ENCODE measurements at places on chromosomes 7 and 10. TPM values are rescaled to one million over a fixed set of nuclear protein-coding genes. Genes with fewer than 3 reads are reported as not detected.

Gene TSPAN12
- 14.0 TPM for total RNA-seq

Gene ARHGEF35
- total RNA-seq = 1.1 TPM

Gene NPFFR1
- total RNA-seq = not detected

Gene CALML5
- not detected for total RNA-seq

Gene PLAC9
- 131 TPM for total RNA-seq

Gene GBX1
- not detected for total RNA-seq

Gene SBDS
- 104 TPM for total RNA-seq

Gene SFTPA1
- not detected for total RNA-seq

GRCh38 chr7:6614953-6615722 lies at the start of gene ZNF853:
Gene ZNF853 (plus strand): TSS chr7:6615610. CDS start chr7:6616175, 565 bp downstream.
- no peak for DNase-seq
- H3K4me1 ChIP-seq = peaks cover 10% of the 10 kb centered on the region
- no peak within 1 kb of the TSS for H3K27ac ChIP-seq

- H3K4me1 ChIP-seq = no peaks in the 10 kb centered on the region
- no peak for DNase-seq
- peaks cover 35% of the 10 kb centered on the region for H3K36me3 ChIP-seq
Measured at GRCh38 chr10:60869652-60870415, 74.2 kb downstream of the RHOBTB1 start.

DNA sequence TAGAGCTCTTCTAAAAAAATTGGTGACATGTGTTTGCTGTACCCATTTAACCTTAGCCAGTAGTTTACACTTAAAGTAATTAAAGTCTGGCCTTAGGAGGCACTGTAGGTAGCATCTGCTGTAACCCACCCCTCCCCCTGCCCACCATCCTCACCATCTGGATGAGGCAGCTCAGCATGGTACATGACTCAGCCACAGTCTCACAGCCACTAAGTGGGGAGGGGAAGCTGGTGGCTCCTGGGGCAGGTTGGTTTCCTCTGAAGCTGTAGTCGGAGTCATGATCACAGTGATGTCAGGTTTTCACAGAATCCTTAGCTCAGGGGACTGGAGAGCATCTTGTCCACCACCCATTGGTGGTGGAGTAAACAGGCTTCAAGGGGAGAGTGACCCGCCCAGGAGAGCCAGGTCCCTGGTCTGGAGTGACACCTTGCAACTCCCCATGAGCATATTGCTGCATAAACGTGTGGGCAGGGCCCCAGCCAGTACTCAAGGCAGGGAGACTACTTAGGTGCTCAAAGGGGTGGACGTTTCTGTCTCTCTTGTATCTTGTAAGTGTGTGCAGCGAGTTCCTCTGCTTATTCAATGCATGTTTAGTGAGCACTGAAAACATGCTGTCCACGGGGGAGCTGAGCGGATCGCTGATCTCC lies 125.9 kb downstream of the GRK5 start:
- H3K27me3 ChIP-seq = no peaks in the 10 kb centered on the region
- no peak overlapping the region for H3K27ac ChIP-seq
- H3K36me3 ChIP-seq = peaks cover 26% of the 10 kb centered on the region
- H3K4me1 ChIP-seq = peaks cover 7% of the 10 kb centered on the region

DNA sequence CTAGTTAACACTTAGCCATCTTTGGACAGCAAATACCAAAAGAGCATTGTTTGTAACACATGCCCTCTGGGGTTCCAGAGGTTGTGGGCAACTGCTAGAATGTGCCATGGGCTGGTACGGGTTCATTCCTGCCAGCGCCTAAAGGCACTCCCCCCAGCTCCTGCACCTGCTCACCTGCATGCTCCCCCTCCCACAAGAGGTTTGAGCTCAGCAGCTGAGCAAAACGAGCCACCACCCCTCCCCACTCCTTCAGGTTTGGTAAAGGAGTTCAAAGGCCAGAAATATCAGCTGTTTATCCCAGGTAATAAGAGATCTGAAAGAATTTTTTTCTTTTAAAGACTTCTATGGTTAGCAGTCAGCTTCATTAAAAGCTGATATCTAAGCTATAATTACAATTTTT lies 53.5 kb downstream of the HTR7 start:
- H3K27me3 ChIP-seq = peaks cover 2% of the 10 kb centered on the region
- no peak overlapping the region for H3K4me3 ChIP-seq
- no peaks in the 10 kb centered on the region for H3K36me3 ChIP-seq
- DNase-seq = no peak

GRCh38 chr7:135704074-135704473 lies 23.9 kb downstream of the SLC13A4 start:
- H3K36me3 ChIP-seq = peaks cover 6% of the 10 kb centered on the region
- no peaks in the 10 kb centered on the region for H3K27me3 ChIP-seq
- no peak overlapping the region for H3K27ac ChIP-seq
- no peak overlapping the region for H3K4me3 ChIP-seq
- no peak for DNase-seq
- peaks cover 3% of the 10 kb centered on the region for H3K4me1 ChIP-seq

GRCh38 chr10:122113161-122113944 lies 124.4 kb downstream of the TACC2 start:
- no peaks in the 10 kb centered on the region for H3K36me3 ChIP-seq
- peaks cover 55% of the 10 kb centered on the region for H3K4me1 ChIP-seq
- DNase-seq = peak; percentile 90
- H3K4me3 ChIP-seq = peak overlapping the region; percentile 83
- H3K27me3 ChIP-seq = no peaks in the 10 kb centered on the region
- peak overlapping the region; percentile 95 for H3K27ac ChIP-seq

- DNase-seq = no peak
- H3K4me1 ChIP-seq = no peaks in the 10 kb centered on the region
- no peak overlapping the region for H3K4me3 ChIP-seq
- no peaks in the 10 kb centered on the region for H3K36me3 ChIP-seq
Measured at GRCh38 chr7:13737563-13737962, 251.9 kb downstream of the ETV1 start.

DNA sequence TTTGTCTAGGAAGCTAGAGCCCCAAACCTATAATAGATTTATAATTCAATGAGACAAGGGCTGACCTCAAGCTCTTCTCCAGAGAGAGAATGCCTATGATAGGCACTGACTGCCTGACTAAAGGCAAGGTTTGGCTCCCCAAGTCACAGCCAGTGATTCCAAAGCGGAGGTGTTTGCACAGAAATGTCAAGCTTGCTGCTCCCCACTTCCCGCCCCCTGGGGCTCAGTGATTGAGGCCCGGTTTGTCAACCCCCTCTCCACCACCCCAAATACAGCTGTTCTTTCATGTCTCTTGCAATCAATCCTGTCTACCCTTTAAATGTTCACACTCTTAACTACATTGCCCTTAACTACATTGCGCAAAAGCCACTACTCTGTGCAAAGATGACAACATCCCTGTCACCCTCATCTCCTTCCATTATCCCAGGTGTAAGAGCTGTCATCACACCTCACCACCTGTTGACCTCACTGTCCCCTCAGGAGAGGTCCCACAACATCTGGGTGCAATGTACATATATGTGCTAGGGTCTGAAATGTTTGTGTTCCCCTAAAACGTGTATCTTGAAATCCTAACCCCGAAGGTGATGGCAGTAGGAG lies 58.0 kb downstream of the NUDCD3 start:
- no peak overlapping the region for H3K4me3 ChIP-seq
- no peak overlapping the region for H3K27ac ChIP-seq
- H3K4me1 ChIP-seq = no peaks in the 10 kb centered on the region
- H3K36me3 ChIP-seq = peaks cover 5% of the 10 kb centered on the region
- no peaks in the 10 kb centered on the region for H3K27me3 ChIP-seq
- DNase-seq = no peak

- no peaks in the 10 kb centered on the region for H3K27me3 ChIP-seq
- H3K4me3 ChIP-seq = no peak overlapping the region
- no peak for DNase-seq
- no peak overlapping the region for H3K27ac ChIP-seq
- H3K36me3 ChIP-seq = peaks cover 13% of the 10 kb centered on the region
Measured at GRCh38 chr10:115379064-115379463, 285.9 kb downstream of the ATRNL1 start.

DNA sequence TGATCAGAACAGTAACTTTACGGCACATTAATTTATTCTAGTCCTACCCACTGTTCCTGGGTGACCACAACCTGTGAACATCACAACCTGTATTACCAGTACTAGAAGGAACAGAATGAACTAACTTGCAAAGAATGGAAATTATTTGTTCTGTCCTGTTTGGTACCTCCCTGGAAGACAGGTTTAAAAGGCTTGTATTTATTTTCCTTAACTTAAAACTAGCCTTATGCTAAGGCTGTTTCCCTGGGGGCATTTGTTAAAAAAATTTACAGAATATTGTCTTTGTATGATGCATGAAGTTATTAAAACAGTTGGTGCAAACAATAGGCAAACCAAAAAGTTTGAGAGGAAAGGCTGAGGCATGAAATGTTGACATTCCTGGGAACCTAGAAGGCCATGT lies 132.7 kb downstream of the DNAJC1 start:
- no peak overlapping the region for H3K4me3 ChIP-seq
- no peak overlapping the region for H3K27ac ChIP-seq
- H3K4me1 ChIP-seq = no peaks in the 10 kb centered on the region

DNA sequence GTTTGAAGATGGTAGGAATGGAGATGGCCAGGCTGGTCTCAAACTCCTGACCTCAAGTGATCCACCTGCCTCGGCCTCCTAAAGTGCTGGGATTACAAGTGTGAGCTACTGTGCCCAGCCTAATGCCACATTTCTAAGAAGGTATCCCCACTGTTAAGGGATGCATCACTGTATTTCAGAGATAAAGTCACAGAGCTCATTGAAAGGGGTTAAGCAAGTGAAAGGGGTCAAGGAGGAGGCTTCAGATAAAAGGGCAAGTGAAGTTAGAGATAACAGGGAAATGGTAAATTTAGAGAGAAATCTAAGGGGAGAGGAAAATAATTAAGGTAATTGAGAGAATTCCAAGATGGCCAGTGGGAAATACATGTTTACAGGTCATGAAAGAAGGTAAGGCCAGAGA lies 93.0 kb upstream of the SP4 start:
- peaks cover 2% of the 10 kb centered on the region for H3K27me3 ChIP-seq
- H3K4me3 ChIP-seq = no peak overlapping the region
- no peaks in the 10 kb centered on the region for H3K4me1 ChIP-seq
- no peaks in the 10 kb centered on the region for H3K36me3 ChIP-seq
- no peak overlapping the region for H3K27ac ChIP-seq

DNA sequence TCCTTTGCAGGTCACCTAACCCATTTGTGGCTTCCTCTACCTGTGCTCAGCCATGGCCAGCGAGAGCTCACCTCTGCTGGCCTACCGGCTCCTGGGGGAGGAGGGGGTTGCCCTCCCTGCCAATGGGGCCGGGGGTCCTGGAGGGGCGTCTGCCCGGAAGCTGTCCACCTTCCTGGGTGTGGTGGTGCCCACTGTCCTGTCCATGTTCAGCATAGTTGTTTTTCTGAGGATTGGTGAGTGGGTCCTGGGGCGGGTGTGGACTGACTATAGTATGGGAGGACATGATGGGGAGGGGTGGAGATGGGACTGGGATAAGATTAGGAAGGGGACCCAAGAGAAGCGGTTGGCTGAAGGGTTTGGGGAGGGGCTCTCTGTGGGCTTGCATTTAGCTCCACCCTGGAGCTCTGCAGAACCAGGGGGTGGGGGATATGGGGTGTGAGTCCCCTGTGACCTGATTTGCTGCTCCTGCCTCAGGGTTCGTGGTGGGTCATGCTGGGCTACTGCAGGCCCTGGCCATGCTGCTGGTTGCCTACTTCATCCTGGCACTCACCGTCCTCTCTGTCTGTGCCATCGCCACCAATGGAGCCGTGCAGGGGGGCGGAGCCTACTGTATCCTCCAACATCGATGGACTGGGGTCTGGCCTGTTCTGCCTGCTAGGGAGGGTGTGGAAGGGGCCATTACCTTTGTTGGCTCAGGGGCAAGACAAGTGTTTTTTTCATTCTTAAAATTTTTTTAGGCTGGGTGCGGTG lies 1.8 kb downstream of the SLC12A9 start:
- H3K4me1 ChIP-seq = peaks cover 14% of the 10 kb centered on the region
- no peak overlapping the region for H3K4me3 ChIP-seq
- no peaks in the 10 kb centered on the region for H3K36me3 ChIP-seq
- H3K27ac ChIP-seq = no peak overlapping the region
- DNase-seq = no peak
- H3K27me3 ChIP-seq = no peaks in the 10 kb centered on the region

GRCh38 chr10:77168161-77168560 lies 469.4 kb downstream of the KCNMA1 start:
- H3K4me1 ChIP-seq = peaks cover 5% of the 10 kb centered on the region
- H3K4me3 ChIP-seq = no peak overlapping the region
- no peak for DNase-seq
- no peaks in the 10 kb centered on the region for H3K36me3 ChIP-seq
- no peaks in the 10 kb centered on the region for H3K27me3 ChIP-seq

GRCh38 chr7:24755541-24756407 lies 1.5 kb downstream of the GSDME start:
- H3K36me3 ChIP-seq = no peaks in the 10 kb centered on the region
- H3K4me3 ChIP-seq = peak overlapping the region; percentile 89
- DNase-seq = no peak
- H3K27me3 ChIP-seq = no peaks in the 10 kb centered on the region

DNA sequence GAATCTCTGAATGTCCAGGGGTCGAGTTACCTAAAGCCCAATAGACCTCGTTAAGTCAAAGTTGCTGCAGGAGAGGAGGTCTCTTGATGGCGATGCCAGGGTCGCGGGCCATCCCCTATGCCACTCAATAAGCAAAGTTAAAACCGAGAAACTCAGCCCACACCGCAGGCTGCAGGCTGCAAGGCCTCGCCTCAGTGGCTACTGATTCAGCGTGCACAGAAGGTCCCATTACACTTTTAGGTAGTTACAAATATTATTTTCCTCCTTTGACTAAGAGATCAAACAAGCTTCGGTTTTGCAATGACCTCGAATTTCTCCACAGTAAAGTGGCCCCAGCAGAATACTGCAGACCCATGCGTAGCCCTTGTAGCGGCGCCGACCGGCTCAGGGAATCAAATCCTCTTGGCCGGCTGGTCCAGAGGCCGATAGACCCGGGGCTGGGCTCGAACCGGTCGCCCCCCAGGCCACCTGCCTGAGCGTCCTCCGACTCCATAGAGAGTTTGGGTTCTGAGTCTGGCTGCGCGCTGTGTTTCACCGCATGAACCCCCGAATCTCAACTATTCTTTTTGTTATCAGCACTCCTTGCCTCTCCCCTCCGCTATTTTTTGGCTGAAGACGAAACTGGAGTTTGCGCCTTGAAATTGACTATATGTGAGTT lies 2.3 kb downstream of the C1QL3 start:
- peak overlapping the region; percentile 66 for H3K4me3 ChIP-seq
- DNase-seq = no peak
- H3K27ac ChIP-seq = no peak overlapping the region
- H3K36me3 ChIP-seq = no peaks in the 10 kb centered on the region

DNA sequence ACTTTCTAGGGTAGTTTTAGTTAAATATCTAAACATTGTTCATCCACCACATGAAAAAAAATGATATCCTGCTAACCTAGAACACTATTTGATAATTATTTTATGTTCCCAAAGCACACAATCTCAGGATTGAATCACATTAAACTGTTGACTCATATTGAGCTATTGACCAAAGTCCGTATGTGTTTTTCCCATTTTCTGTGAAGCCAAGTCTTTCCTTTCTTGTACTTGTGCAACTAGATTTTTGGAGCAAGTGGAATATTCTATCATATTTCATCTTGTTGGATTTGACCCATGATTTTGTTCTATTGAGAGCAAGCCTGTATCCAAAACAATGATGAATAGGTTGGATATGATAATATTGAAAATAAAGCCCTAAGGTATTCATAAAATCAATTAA lies 164.6 kb downstream of the SKAP2 start:
- H3K36me3 ChIP-seq = no peaks in the 10 kb centered on the region
- no peak overlapping the region for H3K27ac ChIP-seq
- DNase-seq = no peak
- H3K27me3 ChIP-seq = peaks cover 32% of the 10 kb centered on the region
- peaks cover 12% of the 10 kb centered on the region for H3K4me1 ChIP-seq

Measured in osteocyte (in vitro differentiated cells).